A549 treated with Hydrocortisone at 1 μM for 4 hours (cell line): ENCODE measurements at places on chromosomes 7 and 10. TPM values are rescaled to one million over a fixed set of nuclear protein-coding genes. Genes with fewer than 3 reads are reported as not detected.

Gene HOXA10
- 5.4 to 7.8 TPM (median 6.3 TPM) in 5 replicates for total RNA-seq

Gene ATG9B
- total RNA-seq = 0.34 to 1.1 TPM (median 0.70 TPM) in 5 replicates

Gene CLCN1
- total RNA-seq = 0.03 to 0.07 TPM (median 0.03 TPM) in 3 of 5 replicates, not detected in the others

Gene CYP2E1
- 0.16 to 0.29 TPM (median 0.21 TPM) in 4 of 5 replicates, not detected in the other for total RNA-seq

Gene SEPHS1
- total RNA-seq = 62.1 to 84.0 TPM (median 66.4 TPM) in 5 replicates

Gene DEPP1
- 1.5 to 3.2 TPM (median 2.0 TPM) in 5 replicates for total RNA-seq

Gene H2AZ2
- 197 to 266 TPM (median 255 TPM) in 5 replicates for total RNA-seq

Gene OPTN
- total RNA-seq = 47.4 to 59.1 TPM (median 53.0 TPM) in 5 replicates

Gene C7orf33
- not detected in 5 replicates for total RNA-seq

Gene TDRD1
- total RNA-seq = not detected in 5 replicates

Gene FAM25A
- 0.50 to 0.52 TPM in 2 of 5 replicates, not detected in the others for total RNA-seq

Gene GPR26
- total RNA-seq = not detected in 5 replicates
